WERI-Rb-1 (cell line): ENCODE measurements at places on chromosomes 1 and 21.

- DNase-seq, result no peak
Observed at GRCh38 chr1:168799927-168800605, 71.1 kb upstream of the DPT start.

DNA sequence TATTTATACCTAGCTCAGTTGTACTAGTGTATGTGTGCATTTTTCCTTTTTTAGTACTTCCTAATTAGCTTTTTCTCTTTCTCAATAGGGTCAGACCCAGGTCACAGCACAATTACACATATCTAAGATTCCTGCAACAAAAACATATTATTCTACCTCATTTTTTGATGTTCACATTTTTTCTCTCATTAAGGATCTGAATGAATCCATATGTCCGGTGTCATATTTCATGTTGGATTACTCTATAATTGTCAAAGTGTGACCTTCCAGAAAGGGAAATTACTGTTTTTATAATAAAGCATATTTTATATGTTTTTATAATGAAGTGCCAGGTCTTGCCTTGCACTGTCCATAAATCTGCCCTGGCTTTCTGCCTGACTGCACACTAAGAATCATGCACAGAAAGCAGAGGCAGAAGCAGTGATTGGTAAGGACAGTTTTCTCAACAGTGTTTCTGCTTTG, 143.7 kb downstream of the KCNT2 start:
- DNase-seq, result no peak

GRCh38 chr1:3401585-3402257, 52.7 kb upstream of the ARHGEF16 start:
- no peak for DNase-seq

GRCh38 chr1:78303620-78304019, 187.2 kb upstream of the PTGFR start:
- no peak for DNase-seq

GRCh38 chr1:93979040-93979717, 69.9 kb upstream of the GCLM start:
- no peak for DNase-seq

- no peak for DNase-seq
Observed at GRCh38 chr1:157181258-157181657, 43.1 kb upstream of the ETV3 start.

DNA sequence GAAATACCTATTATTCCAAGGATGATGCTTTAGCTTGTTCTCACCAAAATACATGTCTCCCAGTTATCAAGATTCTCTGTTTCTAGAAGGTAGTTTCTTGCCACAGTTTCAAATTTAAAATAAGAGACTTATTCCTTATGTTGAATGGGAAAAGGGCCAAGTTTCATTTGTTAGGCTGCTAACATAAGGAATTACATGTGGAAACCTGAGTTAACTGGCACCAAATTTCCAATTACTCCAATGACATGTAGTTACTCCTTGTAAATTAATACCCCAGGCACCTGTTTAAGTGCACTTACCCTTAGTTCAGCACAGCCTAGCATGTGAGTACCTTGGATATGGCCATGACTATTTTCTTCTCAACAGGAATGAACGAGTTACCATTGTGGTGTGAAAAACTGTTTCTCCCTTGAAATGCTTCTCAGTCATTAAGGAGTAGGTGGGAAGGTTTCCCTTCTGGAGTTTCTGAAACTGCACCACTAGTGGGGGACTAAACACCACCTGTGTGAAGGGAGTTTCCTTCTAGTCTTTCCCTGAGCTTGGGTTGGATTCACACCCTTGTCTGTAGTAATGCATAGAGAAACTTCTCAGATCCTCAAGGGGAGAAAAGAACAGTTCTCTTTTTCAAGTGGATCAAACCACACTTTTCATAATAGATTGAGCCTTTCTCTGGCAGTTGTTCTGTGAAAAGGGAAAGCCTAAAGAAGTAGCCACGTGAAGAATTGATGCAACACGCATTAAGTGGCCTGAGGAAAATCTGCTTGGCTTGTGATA, 32.3 kb upstream of the LRRC8C start:
- DNase-seq, result no peak

GRCh38 chr1:69328186-69328585, 239.5 kb upstream of the LRRC7 start:
- DNase-seq, result no peak

- DNase-seq, result peak; percentile 78
Observed at GRCh38 chr1:32215629-32216480, 6.3 kb downstream of the TMEM234 start.
